ENCODE measurements at places on chromosomes 1 and 21.

DNA sequence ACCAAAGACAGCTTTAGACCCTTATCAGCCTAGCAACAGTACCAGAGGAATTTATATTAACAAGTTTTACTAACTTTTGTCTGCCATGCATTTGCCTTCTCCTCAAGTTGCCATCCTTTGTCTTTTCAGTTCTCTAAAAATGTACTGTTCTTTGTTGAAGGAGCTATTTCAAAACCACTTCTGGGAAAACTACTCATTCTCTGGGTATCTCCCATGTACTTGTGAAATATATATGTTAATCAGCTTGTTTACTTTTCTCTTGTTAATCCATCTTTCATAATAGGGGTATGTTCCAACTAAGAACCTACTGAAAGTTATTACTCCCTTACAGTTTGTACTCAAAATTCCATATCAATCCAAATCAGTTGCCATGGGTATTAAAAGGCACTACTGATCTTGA lies 16.3 kb downstream of the DPYD start:
- no peak for DNase-seq

- DNase-seq = no peak
These were observed 20.8 kb upstream of the ECE1 start for GRCh38 chr1:21311016-21311415.

GRCh38 chr1:22208973-22209378 lies 66.1 kb upstream of the WNT4 start:
- no peak for DNase-seq

GRCh38 chr1:36397083-36397377 lies 678 bp downstream of the LSM10 start:
- DNase-seq = no peak

- DNase-seq = no peak
These were observed 9.6 kb downstream of the NES start for GRCh38 chr1:156667610-156667967.

- DNase-seq = no peak
These were observed 58.2 kb upstream of the TPTE start for GRCh38 chr21:10463156-10463555.

DNA sequence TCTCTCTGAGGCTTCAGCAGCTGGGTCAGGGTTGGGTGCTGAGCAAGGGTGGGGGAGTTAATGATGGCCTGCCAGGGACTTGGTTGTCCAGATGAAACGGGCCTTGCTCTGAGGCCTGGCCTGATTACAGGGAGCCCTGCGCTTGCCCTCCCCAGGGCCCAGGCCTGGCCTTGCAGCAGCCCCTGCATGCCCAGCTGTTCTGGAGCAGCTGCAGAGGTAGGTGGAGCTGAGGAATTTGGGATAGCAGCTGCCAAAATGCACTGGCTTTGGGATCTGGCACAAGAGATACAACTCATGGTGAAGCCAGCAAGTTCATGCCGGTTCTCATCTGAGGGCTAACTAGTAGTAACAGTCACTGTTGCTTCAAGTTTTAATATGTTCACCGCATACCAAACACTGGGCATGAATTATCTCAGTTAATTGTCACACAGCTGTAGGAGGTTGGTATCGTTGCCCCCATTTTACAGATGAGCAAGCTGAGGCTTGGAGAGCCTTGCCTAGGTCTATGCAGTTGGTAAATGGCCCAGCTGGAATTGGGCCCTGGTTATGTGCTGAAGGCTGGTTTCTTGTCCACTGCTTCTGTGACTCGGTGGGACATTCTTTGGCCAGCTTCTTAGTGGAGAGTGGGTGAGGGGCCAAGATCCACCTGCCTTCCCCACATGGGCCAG lies 7.3 kb upstream of the SERINC2 start:
- DNase-seq = no peak

DNA sequence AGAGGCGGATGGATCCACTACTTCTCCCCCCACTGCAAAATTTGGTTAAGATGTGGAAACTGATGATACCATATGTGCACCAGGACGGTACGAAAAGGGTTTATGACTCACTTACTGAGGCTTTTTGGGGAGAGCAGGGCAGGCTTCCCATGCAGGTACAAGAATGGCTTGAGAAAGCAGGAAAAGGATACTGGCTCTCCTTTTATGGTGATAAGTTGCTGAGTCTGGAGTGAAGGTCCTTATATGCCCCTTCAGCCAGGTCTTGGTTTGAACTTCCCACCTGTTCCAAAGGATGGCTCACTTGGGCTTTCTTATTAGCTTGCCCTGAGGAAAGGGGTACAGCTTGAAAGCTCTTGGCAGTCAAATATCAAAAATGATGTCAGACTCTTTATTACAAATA lies 23.1 kb downstream of the MPZL1 start:
- no peak for DNase-seq

GRCh38 chr1:22542886-22543285 lies 20.4 kb upstream of the EPHA8 start:
- no peak for DNase-seq

DNA sequence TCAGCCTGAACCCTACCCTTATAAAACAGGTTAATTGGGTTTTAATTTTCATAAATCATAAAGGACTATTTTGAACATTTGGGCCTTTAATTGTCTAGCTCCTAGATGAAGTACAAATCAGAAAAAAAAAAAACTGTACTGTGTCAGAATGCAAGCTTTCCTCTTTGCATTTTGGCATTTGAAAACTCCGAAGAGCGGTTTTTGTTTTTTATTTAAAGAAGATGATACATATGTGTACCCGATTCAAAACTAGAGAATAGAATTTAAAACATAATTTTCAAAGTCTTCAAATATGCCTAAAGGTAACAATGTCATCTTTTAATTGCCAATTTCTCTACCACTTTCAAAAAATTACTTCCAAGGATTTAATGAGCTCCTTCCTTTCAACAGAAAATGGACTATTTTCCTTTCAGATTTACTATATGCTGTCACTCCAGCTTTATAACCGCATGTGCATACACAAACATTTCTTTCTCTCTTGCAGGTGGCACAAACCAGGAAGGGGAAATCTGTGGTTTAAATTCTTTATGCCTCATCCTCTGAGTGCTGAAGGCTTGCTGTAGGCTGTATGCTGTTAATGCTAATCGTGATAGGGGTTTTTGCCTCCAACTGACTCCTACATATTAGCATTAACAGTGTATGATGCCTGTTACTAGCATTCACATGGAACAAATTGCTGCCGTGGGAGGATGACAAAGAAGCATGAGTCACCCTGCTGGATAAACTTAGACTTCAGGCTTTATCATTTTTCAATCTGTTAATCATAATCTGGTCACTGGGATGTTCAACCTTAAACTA lies 33.7 kb downstream of the MRPL39 start:
- no peak for DNase-seq

- no peak for DNase-seq
These were observed 21.4 kb downstream of the PRRC2C start for GRCh38 chr1:171506525-171507304.

- DNase-seq = no peak
These were observed 46.2 kb downstream of the USP25 start for GRCh38 chr21:15775981-15776380.

DNA sequence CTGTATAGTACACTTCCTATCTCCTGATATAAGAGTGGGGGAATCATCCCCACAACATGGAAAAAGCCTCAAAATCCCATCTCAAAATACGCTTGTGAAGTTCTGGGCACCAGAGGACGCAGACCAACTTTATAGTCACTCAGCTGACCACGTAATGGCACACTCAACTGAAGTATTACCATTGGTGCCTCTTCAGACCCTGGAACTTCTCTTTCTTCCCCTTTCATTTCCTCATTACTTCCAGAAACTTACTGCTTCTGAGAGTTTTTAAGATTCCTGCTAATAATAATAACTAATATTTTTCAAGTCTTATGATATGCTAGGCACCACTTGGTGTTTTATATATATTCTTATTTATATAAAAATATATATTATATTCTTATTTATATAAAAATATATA lies 202.6 kb downstream of the PTPRC start:
- DNase-seq = no peak

- DNase-seq = no peak
These were observed 120.4 kb downstream of the WDR3 start for GRCh38 chr1:118049981-118050380.

- no peak for DNase-seq
These were observed 96.6 kb downstream of the RAVER2 start for GRCh38 chr1:64841330-64842065.

DNA sequence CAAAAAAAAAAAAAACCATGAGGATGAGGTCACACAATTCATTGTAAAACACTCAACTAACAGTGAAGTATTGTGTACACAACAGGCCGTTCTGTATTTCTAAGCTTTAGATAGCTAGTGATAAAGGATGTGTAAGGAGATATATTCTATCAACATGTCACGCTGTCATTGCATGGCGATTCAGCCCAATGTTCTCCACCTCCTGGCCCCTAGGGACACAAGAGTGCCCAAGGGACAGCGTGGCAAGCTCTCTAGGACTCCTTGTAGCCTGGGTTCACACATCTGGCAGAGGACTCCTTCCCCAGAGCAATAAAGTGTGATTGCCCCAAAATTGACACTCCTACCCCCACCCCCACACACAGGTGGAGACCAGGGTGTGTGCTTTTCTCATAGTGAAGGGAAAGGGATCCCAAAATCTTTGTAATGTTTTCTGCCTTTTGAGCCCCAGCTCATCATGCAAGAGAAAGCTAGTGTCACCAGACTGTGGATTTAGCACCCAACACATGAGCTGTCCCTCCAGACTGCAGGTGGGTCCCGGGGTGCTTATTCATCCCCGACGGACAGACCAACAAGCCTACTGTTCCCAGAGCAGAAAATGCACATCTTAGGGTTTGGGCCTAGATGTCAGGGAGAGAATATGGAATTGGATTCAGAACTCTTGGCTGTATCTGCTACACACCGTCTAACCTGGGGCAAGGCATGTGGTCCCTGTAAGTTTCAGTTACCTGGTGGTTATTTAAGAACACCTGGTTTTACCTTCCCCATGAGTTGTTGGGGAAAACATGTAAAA lies 11.5 kb downstream of the TMPRSS3 start:
- DNase-seq = no peak

DNA sequence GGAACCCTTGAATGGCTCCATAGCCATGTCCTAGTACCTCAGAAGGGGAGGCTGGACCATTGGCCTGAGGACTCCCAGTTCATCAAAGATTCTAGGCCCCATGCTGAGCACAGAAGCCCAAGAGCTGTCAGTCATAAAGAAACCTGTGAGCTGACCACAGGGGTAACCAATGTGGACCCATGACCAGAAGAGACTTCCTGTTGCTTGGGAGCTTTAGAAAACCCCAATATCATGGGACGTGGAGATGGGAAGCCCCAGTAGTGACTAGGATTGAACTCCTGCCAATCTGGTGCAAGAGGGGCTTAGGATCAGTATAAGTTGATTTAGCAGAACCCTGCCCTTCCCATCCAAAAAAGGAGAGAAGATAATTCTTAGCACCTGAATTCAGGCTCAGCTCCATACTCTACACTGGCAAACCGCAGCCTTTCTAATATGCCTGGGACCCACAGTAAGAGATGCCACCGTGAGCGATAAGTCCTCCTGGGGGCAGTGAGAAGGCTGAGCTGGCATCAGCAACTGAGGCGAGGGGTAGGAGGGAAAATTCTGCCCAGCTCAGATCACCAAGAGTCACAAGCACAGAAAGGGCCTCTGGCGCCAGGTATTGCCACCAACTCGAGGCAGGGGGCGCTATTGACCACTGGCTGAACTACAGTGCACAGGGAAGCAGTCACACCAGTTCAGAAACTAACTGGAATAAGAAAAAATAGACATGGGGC lies 108.9 kb downstream of the CAPN8 start:
- no peak for DNase-seq

DNA sequence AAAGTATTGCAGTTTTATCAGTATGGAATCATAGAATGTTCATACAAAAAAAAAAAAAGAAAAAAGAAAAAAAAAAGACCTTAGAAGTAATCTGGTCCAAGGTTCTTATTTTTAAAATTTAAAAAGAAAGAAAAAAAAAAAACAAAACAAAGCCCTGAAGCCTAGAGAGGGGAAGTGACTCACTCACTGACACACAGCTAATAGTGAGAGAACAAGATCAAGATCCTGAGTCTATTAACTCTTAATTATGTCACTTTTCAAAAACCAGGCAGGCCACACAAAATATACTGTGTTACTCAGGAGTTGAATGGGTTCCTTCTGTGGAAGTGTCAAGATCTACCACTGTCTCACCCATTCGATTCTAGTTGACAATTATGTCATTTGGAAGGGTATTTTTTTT lies 433.9 kb upstream of the DAB1 start:
- DNase-seq = no peak

DNA sequence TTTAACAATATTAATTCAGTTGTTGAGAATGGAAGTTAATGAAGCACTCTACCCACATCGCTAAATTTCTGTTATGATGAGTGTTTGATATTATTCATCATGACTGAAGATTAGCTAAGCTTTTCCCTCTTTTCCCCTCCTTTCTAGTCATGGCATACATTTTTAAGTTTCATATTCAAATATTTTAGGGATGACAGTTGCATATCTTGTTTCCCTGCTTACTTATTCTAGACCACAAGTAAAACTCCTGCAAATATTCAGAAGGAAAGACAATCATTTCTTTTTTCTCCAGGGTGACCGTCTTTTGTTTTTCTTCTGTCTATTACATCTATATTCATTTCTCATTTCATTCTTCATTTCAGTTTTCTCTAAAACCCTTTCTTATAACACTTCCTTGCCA lies 906.0 kb downstream of the ADGRL2 start:
- no peak for DNase-seq

DNA sequence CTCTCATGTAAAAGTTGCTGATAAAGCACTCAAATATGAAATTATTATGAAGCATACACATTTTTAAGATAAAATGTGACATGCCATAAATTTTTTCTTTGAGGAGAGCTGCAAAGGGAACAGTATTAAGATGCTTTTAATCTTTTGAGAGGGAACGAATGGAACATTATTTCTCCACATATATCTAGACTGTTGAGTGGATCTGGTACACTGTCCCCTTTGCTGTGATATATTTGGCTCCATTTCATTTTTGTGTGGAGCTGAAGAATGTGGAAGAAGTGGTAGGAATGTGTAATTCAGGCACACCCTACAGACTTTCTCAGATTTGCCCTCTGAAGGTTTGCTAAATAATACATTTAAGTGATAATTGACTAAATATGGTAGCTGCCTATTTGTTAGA lies 31.7 kb downstream of the PGM1 start:
- no peak for DNase-seq
